ENCODE measurements at places on chromosomes 13 and 19. TPM values are rescaled to one million over a fixed set of nuclear protein-coding genes. Genes with fewer than 3 reads are reported as not detected.
A peak's percentile ranks its signal among the peaks of the same experiment; 100 is the strongest.

The PLIN5 gene
- not detected for total RNA-seq

The MARK4 gene
- 17.5 TPM for total RNA-seq

The CELF5 gene
- total RNA-seq = 0.20 TPM

The GPC6 gene
- total RNA-seq = 1.1 TPM

The LGALS14 gene
- total RNA-seq = not detected

The PSG2 gene
- not detected for total RNA-seq

The XRCC1 gene
- total RNA-seq = 31.1 TPM

The MRPS31 gene
- 20.4 TPM for total RNA-seq

The TBXA2R gene
- total RNA-seq = 0.46 TPM

The KIR2DL4 gene
- total RNA-seq = not detected

The CALR gene
- total RNA-seq = 1,472 TPM

The SPRED3 gene
- total RNA-seq = 2.6 TPM

The CYP2A7 gene
- not detected for total RNA-seq

GRCh38 chr19:51719251-51719988 lies 4.4 kb downstream of the HAS1 start:
- DNase-seq = no peak

- no peak for DNase-seq
These were observed 9.5 kb downstream of the DOCK6 start for GRCh38 chr19:11252665-11253355.

DNA sequence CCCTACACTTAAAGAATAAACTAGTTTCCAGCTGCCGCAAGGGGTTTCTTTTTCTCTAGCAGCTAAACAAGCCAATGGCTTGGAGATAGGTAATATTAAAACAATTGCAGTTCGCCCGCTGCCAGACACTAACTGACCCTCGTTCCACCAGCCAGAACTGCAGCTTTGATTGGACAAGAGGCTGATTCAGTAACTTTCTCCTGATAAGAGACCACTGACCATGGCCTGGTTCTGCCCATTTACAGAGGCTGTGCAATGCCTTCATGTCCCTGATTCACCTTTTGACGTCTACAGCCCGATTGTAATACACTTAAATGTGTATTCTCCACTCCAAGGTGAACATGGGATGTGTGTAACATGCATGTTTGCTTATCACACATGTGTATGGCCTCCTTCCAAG lies 12.8 kb upstream of the C19orf12 start:
- no peak for DNase-seq

GRCh38 chr13:81406639-81407292 lies 1065.8 kb upstream of the SPRY2 start:
- no peak for DNase-seq

DNA sequence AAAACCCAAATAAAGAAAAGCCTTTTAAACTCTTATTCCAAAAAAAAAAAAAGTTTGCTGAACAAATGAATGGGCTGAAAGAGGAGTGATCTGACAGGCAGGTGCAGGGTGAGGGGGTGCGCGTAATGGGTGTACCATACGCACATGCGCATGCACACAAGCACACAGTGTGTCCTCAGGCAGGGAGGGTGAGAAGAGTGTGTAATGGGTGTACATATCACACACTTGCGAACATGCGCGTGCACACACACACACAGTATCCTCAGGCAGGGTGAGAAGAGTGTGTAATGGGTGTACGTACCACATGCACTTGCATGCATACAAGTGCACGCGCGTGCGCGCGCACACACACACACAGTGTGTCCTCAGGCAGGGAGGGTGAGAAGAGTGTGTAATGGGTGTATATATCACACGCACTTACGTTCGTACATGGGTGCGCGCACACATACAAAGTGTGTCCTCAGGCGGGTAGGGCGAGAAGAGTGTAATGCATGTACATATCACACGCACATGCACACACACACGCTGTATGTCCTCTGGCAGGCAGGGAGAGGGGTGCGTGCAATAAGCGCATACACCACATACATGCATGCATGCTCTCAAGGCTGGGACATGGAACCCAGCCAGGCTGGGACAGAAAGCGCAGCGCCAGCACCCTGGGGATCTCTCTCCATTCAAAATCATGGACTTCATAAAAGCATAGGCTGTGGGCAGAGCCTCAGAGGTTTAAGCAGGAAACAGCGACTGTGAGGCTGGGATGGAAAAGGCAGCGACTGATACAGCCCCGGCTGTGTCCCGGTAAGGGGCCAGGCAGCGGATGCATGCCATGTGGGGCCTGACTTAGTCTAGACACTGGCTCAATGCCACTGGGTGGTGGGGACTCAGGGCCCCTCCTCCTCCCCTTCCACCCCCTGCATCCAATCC lies 70.4 kb downstream of the CEBPG start:
- DNase-seq = no peak

DNA sequence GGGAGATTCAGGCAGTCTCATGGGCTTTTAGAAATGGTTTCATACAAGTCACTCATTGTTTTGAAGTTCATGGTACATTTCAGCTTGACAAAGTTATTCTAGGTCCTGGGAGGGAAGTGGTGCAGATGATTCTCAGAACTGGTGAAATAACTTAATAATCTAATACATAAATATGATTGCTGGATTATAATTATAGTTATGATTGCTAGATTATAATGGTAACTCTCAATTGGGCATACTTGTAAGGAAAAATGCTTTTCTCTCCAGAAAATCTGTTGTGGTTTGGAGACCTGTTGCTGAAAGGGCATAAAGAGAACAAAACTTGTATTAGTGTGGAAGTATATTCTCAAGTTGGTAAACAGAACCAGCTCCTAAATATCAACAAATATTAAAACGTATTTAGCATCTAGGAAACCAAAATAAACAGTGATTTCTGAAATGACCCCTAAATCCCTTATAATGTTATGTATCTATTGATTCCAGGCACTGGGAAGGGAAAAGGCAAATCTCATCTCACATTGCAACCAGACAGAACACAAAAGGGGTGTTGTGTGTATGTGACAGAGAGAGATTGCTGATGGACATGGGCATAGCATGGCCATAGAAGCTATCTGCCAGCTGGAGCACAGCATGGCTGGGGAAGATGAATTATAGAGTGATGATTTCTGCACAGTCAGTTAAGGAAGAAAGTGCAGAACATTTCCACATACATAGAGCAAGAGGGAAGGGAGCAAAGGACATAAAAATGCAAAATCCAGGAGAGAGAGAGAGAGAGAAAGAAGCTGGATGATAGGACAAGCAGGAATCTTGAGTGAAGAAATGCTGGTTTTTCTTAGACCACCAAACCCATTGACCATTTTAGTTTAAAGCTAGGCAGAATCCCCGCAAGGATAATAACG lies 87.1 kb upstream of the FRY start:
- no peak for DNase-seq

- DNase-seq = no peak
These were observed 41.8 kb downstream of the SACS start for GRCh38 chr13:23391752-23392151.

- DNase-seq = no peak
These were observed 7.4 kb upstream of the CEACAM18 start for GRCh38 chr19:51470966-51471365.

DNA sequence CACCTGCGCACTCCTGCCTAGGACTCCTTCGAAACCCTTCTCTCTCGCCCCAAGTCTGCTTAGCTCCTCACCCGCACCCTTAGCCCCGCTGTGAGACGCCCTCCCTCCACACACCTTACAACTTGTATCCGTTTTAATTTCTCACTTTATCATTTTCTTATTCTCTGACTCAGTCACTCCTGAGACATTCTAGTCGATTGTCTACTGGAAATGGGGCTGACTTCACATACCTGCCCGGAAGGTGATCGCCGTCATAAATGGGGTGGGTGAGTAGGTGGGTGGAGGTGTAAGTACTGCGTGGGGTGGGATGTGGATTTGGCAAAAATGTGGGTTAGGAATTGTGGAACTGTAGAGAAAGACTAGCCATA lies 714 bp downstream of the NDFIP2 start:
- DNase-seq = peak; percentile 55

GRCh38 chr19:2561221-2561620 lies 85.3 kb downstream of the GADD45B start:
- DNase-seq = no peak

GRCh38 chr19:12865746-12866415 lies 15.4 kb downstream of the DNASE2 start:
- no peak for DNase-seq

GRCh38 chr19:55613396-55613795 lies 7.9 kb downstream of the ZNF865 start:
- no peak for DNase-seq

DNA sequence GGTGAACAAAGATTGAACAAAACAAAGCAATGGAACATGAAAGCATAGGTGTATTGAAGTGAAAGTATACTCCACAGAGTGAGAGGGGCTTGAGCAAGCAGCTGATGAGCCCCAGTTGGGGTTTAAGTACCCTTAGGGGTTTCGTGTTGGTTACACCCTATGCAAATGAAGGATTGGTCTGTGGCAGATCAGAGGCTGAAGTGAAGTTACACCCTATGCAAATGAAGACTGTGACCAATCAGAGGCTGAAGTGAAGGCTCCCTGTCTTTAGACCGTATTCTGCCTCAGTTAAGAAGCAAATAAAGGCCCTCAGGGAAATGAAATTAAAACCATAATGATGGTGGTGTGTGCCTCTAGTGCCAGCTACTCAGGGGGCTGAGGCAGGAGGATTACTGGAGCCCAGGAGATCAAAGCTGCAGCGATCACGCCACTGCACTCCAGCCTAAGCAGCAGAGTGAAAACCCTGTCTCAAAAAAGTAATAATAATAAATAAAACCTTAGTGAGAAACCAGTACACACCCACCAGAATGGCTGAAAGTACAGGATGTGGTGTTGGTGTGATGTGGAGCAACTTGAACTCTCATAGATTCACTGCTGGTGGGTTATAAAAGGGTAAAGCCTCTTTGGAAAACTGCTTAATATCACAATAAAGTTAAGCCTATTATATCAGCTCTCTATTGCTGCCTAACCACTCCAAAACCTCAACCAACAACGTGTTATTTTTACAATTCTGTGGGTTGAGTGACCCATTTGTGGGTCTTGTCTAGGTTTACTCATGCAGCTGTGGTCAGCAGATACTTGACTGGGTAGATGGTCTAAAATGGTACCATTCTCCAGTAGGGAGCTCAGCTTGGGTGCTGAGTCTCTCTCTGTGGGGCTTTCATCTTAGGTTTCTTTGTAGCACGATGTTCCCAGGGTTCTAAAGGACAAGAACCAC lies 12.8 kb upstream of the UPF3A start:
- DNase-seq = no peak

GRCh38 chr19:50312967-50313811 lies 16.0 kb downstream of the KCNC3 start:
- no peak for DNase-seq

GRCh38 chr13:24228852-24229458 lies 68.4 kb downstream of the SPATA13 start:
- peak; percentile 50 for DNase-seq

- DNase-seq = no peak
These were observed 3.2 kb downstream of the EPN1 start for GRCh38 chr19:55678121-55678671.

DNA sequence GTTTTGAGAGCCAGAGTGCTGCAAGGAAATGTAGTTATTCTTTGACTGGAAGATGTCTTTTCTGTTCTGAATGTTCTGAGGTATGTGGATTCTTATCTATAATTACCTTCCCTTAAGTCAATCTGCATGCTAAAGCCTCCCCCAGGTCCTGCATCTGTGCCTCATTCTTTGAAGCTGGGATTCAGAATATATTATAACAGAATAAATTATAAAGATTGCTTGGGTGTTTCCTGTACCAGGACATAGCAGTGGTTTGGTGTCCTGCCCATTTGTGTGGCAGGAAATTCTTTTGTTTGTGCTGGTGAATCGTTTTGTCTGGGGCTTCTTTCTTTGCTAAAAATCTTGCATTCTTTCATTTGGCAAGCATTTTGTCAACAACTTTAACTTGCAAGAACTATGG lies 60.2 kb downstream of the ITGBL1 start:
- no peak for DNase-seq

DNA sequence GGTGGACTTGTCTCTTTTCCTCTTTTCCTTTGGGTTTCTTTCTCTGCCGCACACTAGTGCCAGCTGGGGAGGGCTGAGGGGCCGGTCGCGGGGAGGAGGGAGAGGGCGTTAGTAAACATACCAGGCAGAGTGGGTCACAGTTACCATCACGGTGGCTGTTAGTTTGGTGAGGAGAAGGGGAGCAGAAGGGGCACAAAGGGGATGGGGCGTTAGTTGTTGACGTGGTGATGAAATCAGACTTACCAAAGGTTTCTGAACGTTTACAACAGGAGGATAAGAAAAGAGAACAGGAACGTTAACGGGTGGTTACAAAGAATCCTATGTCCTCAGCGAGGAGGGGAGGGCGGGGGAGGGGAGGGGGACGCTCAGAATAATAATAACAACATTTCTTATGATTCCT lies 77.9 kb downstream of the PTPRS start:
- no peak for DNase-seq

GRCh38 chr19:48648134-48648533 lies 2.1 kb upstream of the CA11 start:
- DNase-seq = no peak

- DNase-seq = no peak
These were observed 201.4 kb downstream of the FOXO1 start for GRCh38 chr13:40465015-40465390.

- DNase-seq = no peak
These were observed 9.0 kb upstream of the ATP11A start for GRCh38 chr13:112680741-112681360.

- no peak for DNase-seq
These were observed 175.0 kb downstream of the STK24 start for GRCh38 chr13:98401934-98402333.

- DNase-seq = no peak
These were observed 16.7 kb downstream of the MYCBP2 start for GRCh38 chr13:77310161-77310560.

GRCh38 chr19:12886969-12887747 lies at the start of gene KLF1:
TSS of gene KLF1 (minus strand) at chr19:12887201. CDS start at chr19:12887140, 61 bp downstream.
- no peak for DNase-seq

- no peak for DNase-seq
These were observed 44.1 kb upstream of the MEDAG start for GRCh38 chr13:30861836-30862467.

Data from foreskin keratinocyte (primary cell).